ENCODE measurements at places on chromosomes 5 and 9.

- DNase-seq = no peak
Observed at GRCh38 chr5:60330236-60330635, 369.7 kb downstream of the DEPDC1B start.

GRCh38 chr5:318931-319601 is 2.4 kb upstream of the AHRR start:
- no peak for DNase-seq

DNA sequence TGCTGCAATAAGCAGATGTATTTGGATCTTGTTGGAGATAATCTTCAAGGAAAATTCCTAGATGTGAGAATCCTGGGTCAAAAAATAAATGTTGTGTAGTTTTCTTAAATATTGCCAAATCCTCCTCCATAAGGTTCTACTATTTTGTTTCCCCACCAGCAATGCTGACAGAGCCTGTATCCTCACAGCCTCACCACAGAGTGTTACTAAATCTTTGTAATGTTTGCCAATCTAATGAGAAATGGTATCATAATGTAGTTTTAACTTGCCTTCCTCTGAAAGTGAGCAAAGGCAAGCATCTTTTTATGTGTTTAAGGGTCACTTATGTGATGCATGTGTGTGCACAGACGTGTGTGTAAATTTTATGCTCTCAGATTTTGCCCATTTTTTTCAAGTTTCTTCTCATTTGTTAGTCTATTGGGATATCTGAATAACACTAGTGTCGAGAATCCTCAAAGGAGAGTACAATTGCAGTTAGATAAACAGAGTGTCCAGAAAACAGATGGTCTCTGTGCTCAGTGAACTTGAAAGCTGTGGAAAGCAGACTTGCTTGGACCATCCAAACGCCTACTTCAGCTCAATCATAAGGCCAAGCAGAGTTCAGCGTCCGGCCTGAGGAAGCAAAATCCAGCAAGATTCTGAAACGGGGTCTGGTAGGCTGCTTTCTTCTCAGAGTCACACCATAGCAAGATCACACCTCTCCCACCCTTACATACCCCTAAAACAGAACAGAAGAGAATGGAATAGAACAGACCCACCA is 35.7 kb upstream of the UGT3A1 start:
- DNase-seq = no peak

DNA sequence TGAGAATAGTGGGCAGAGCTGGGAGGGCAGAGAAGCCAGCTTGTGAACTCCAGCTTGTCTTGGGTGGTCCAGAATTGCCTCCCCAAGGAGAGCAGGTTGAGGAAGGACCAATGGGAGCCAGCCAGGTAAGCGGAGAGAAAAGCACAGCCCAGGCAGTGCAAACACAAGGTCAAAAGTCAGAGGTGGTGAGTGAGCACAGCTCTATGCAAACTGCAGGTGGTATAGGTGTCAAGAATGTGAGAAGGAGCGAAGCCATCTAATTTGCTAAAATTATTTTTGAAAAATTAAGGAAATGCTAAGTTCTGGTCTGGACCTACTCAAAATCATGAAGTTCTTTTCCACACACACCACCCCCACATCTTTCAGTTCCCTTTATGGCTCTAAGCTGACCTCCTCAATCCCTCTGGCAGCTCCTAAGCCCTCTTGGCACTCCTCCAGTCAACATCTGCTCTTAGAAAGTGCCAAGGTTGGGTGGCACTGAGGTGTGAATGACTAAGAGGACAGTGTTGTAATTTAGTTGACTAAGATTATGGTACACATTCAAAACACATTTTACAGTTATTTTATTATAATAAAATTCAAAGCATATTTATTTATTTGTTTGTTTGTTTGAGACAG is 6.6 kb upstream of the OTULINL start:
- DNase-seq = no peak

DNA sequence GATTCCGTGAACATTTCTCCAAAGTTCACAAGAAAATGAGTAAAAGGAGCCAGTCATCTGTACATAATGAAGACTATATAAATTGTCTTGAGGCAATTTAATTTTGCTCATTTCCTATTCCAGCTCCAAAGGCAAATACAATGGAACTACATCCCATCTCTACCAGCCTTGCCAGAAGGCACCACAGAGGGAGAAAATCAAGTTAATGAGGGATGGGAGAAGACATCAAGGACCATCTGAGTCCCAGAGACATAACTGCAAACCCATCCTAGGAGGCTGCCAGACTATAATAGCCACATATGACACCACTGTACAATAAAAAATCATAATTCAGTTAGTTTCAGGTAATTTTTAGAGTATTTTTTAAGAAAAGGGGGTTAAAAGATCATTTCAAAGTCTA is 136.3 kb upstream of the RGMB start:
- DNase-seq = no peak

DNA sequence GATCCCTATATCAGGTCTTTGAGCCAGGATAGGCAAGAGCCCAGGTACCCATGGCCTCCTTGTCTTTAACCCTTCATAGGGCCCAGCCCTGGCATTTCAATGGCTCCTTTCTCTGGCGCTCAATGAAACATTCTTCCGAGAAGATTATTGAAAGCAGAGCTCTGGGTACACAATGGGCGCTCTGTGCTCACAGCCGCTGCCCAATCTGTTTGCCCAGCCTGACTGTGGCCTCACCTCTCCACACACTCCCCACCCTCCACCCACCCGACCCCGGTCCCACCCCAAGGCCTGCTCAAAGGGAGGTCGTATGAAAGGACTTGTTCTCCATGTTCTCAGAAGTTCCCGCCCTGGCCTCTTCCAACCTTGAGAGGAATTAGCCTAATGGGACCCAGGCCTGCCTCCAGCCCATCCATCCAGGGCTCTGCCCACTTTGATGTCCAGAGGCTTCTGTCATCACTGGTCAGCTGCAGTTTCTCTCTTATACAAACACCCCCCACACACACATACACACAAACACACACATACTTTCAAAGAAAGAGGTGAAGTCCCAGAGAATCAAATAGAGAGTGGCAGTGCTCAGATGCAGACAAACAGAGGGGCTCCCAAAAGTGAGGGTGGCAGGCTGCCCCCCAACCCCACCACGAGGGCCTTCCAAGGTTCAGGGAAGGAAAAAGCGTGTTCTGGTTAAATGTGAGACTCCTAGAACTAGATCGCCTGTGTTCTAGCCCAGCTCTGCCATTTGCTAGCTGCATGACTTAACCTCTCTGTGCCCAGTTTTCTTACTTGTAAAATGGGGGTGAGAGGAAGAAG is 5.1 kb upstream of the ARSI start:
- DNase-seq = no peak

GRCh38 chr5:42982107-42982622 is 58.0 kb downstream of the ANXA2R start:
- DNase-seq = no peak

DNA sequence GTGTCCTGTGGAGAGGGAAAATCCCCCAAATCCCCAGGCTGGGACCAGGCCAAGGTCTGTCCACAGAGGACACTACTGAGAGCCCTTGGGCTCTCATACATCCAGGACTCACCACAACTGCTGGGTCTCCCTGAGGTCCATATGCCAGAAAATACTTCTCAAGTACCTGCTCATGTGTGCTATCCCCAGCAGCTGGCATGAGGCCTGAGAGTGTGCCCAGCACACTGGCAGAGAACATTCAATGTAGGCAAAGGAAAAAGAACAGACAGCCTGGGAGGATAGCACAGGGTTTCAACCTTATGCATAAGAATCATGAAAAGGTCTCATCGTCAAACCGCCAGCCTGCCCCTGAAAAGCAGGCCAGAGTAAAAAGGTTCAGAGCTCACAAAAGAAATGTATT is 154.1 kb upstream of the TAS2R1 start:
- no peak for DNase-seq

DNA sequence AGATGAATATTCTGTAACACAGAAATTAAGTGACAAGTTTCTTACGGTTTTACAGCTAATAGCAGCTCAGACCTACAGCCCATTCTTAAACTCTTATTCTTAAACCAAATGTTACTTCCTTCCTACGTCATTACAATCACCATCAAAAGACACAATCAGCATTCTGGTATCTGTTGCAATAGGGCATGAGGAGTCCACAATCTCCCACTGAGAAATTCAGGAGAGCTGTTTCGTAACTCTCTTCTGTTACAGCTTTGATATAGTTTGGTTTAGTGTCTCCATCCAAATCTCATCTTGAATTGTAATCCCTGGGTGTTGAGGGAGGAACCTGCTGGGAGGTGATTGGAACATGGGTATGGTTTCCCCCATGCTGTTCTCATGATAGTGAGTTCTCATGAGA is 163.4 kb downstream of the GAS1 start:
- no peak for DNase-seq

GRCh38 chr9:137130176-137130755 is 8.7 kb upstream of the GRIN1 start:
- no peak for DNase-seq

GRCh38 chr9:81563739-81564138 is 125.6 kb downstream of the TLE1 start:
- no peak for DNase-seq

- DNase-seq = no peak
Observed at GRCh38 chr5:1415626-1416360, 29.4 kb downstream of the SLC6A3 start.

GRCh38 chr5:144156767-144157171 is 13.7 kb downstream of the YIPF5 start:
- DNase-seq = no peak

GRCh38 chr9:100698945-100699344 is 121.1 kb downstream of the CAVIN4 start:
- DNase-seq = no peak

- no peak for DNase-seq
Observed at GRCh38 chr5:159663986-159664385, 252.3 kb upstream of the ADRA1B start.

DNA sequence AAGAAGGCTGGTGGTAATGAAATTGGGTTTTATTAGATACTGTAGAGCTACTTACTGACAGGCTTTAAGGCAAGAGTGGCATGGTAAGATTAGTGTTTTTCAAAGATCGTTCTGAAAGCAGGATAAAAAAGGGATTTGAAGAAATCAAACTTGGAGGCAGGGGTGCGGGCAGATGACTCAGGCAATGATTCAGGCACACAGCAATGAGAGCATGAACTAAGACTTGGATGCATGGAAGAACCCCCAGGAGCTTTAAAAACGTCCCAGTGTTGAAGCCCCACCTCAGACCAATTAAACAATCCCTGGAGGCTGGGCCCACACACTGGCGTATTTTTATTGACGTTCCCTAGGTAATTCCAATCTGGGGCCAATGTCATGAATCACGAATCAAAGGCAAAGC is 102.5 kb downstream of the SREK1 start:
- DNase-seq = no peak

- DNase-seq = no peak
Observed at GRCh38 chr9:34513567-34514214, 9.1 kb downstream of the ENHO start.

DNA sequence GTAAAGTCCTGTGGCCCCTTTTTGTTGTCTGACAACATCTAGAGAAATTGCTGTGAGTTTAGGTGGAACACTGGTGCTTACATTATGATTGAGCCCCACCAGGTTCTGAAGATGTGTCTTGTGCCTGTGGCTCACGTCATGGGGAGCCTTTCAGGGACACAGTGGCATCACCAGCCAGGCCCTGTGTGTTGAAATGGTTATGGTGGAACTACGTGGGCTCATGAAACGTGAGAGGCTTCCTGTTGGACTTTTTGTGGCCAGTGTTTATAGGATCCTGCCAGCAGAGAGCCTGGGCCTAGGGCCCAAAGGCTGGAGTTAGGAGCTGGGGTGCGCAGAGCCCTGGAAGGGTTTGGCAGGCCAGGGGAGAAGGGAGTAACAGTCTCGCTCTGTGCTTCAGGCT is 46.8 kb downstream of the TENT4A start:
- DNase-seq = no peak

- DNase-seq = no peak
Observed at GRCh38 chr9:16450578-16450977, 419.9 kb downstream of the BNC2 start.

- DNase-seq = no peak
Observed at GRCh38 chr5:30103452-30104202, 1089.9 kb upstream of the CDH6 start.

- no peak for DNase-seq
Observed at GRCh38 chr9:125758986-125759763, 12.0 kb downstream of the PBX3 start.
